ENCODE measurements at places on chromosomes 6 and 20.

DNA sequence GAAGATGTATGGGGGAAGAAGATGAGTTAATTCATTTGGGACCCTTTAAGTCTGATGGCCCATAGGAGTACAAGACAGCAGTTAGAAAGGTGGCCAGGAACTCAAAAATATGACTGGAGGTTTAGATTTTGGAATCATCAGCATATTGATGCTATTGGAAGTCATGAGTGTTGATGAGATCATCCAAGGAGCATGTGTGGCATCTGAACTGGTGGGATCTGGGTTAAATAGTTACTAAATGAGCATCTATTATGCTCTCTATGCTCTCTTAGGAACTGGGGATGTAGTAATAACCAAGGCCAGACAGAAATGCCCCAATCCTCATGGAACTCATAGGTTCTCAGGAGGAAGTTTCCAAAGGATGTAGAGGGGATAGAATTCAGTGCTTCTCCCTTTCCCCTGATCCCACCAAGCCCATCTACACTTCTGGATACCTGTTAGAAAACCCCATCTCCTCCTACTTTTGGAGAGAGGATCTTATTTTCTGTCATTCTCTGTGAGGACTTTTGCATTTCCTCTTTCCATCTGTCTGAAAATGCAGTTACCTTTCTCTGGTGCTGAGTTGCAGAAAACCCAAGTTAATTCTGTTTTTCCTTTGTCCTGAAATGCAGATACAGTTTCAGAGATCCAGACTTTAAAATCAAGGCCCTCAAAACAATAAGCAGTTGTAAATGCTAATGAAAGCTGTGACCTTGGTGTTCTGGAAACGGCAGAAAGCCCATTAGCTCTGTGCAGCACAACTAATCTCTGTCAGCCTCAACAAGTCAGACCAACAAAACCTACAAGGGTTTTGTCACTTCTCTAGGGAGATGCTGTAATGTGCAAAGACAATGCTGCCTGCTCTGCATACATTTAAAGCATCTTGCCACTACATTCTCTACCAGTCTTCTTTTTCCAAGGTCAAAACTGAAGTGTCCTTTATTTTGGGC, 65.8 kb downstream of the TBC1D7 start:
- DNase-seq: no peak

DNA sequence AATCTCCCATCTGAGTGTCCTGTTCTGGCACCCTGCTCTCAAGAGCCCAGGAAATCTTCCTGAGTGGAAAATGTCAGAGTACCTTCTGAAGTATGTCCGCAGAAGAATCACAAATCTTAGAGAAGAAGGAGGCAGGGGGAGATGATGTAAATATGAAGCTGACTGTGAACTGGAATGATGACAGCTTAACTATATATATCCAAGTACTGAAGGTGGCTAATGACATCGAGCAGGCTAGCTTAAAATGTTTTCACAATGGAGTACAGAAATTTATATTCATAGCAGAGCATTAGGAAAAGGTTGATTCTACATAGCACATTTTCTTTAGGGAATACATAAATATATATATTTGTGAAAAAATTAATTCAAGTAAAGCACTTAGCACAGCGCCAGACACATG, 64.3 kb downstream of the BMP5 start:
- no peak for DNase-seq

DNA sequence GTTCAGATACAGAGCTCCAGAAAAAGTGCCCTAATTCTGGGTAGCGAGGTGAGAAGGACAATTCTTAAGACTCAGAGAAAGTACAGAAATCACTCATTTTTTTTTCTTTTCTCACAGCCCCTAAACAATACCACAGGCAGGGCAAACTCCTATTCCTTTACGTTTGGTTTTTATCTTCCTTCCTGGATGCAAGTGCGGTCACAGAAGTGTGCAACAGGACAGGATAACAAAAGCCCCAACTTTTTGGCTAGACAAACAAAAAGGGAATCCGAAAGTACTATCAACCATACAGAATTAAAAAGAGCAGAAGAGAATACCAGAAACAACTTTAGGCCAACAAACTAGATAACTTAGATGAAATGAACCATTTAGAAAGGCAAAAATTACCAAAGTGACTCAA, 18.4 kb upstream of the BEND6 start:
- no peak for DNase-seq

DNA sequence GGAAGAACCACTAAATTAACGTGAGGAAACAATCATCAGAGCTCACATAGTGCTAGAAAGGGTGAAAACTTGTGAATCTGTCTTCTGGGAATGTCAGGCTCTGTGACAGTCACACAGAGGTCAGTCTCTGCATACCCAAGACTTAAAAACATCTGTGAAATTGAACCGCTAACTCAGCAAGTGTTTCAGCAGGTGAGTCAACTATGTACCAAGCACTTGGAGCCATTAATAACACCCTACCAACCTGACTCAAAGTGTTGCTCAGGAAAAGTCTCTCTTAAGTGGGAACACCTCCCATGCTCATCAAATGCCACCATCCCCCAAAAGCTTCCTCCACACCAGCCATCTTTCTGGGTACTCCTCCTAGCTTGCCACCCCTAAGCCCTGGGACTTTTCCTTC, 92.3 kb upstream of the CARMIL1 start:
- DNase-seq: no peak

DNA sequence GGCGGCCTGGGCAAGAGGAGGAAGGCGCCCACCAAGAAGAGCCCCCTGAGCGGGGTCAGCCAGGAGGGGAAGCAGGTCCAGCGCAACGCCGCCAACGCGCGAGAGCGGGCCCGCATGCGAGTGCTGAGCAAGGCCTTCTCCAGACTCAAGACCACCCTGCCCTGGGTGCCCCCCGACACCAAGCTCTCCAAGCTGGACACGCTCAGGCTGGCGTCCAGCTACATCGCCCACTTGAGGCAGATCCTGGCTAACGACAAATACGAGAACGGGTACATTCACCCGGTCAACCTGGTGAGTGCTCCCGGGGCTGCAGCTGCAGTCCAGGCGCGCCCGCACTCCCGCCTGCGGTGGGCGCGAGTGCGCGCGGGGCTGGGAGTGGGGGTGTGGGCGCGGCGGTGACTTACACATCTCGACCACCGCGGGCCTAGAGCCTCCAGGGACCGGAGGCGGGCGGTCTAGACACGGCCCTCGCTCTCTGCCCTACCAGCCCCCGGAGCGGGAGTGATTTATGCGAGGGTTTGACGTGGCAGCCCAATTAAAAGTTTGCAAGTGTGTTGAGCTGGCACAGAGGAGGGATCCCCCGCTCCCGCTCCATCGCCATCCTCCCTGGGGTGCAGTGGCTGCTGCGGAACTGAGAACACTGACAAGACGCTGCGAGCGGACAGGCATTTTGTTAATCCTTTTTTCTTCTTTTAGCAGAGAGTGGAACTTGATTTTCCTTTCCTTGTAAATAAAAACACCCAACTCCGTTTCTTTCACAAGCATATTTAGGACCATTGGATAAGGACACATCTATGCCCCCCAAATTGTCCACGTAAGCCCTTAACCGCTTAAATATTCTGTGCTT, 867 bp downstream of the TCF21 start:
- peak; percentile 79 for DNase-seq

DNA sequence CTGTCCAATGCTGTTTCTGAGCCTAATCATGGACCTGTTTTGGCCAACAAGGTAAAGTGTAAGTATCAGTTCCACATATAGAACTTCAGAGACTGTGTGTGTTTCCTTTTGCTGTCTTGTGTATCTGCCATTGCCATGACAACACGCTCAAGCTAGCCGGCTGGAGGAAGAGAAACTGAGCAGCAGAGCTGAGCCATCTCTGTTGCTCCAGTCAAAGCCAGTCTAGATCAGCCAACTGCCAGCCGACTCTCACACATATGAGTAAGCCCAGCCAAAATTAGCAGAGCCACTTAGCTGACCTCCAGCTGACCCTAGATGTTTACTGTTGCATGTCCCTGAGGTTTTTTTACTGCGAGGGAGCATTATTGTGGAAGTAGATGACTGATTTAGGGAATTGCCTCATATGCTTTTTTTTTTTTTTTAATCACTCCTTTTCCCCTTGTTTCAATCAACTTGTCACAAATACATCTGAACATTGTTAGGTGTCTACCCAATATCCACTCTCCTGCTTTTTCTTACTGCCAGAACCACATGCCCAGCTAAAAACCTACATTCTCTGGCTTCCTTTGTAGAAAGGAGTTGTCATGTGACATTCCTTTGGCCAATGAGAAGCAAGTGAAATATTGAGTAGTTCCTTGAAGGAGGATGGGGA, 304.3 kb upstream of the SUPT3H start:
- no peak for DNase-seq

DNA sequence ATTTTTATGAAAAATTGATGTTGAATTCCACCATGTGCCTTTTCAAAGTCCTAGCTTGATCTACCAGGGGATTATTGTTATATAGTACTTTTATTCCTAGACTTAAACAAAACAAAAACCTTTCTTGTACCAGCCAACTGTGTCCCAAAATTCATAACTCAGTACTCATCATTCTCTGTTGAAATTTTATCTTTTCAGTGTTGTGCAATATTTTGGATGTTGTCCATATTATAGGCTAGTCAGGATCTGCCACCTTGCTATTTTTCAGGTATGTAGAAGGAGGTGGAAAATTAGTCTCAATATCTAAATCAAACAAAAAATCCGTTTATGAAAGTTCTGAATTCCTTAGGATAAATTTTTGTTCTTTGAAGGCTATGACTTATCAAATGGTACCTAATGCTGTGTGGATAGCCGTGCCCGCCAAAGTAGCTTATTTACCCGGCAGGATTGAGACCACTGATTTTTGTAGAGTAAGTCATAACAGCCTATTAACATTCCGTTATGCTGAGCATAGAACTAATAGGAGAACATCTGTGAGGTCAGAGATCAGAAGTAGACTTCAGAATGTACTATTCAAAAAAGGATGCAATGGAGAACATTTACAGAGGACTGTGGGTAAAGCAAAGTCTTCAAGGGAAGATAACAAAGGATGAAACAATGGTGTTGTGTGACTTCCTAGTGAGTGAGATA, 304.7 kb downstream of the SOX4 start:
- no peak for DNase-seq

DNA sequence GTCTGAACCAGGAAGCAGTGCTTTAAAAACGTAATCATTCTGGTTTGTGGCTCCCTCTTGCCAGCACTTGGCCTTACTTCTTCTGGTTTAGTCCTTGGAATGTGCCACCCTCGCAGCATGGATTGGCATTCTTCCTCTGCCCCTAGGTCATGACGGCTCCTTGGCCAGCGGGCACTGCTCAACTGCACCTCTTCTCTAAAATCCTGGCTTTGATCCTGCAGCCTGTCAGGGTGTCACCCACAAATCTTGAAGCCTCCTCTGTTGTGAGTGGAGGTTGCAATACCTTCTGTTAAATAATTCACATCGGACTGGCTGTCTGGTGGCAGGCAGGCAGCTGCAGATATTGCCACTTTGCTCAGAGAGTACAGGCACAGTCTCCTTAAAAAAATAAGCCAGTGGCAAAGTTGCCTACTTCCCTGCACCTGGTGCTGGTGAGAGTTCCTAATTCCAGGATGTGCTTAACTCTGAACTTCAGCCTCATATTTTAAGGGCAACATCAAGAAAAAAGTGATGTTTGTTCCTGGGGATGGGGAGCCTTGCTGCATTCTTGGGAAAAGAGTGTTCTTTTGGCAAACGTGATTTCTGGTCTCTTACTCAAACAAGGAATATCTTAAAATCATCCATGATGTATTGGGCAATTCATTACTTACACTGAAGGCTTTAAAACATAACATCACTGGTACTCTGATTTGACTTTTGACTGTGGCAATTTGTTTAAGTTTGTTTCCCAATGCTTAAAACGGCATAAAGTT, 179.8 kb downstream of the FOXA2 start:
- no peak for DNase-seq

DNA sequence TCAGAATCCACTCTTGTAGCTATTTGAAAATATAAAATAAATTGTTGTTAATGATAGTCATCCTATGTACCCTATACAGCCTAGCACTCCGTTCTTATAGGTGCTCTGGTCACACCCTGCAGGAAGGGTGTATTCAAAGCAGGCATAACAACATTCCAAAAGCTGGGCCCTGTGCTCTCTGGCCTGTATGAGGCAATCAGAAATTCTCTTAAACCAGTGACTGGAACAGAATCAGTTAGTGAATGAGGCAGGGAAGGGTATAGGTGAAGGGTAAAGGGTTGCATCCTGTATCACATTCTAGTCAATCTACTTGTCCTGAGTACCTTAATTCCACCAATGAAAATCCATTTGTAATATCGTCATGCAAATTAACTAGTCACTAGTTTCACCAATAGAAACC, 154.5 kb upstream of the ZNF217 start:
- DNase-seq: no peak

DNA sequence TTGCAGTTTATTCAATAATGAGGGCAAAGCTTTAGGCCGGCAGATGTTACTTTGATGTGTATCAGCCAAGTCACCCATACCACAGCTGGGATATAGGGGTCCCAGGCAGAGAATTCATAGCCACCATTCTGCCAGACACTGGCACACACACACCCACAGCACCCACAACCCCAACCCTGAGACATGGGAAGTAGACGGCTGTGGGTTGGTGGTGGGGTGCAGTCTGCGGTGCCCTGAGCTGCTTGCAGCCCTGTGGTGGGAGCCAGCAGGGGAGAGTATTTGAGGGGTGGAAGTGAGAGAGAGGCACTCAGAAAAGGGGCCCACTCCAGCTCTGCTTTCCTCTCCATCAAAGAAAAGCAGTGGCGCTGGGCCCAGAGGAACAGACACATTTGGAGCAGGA, 125.3 kb downstream of the FOXO3 start:
- DNase-seq: no peak

GRCh38 chr20:30485331-30486102, 771.9 kb upstream of the DEFB115 start:
- DNase-seq: no peak

GRCh38 chr6:70409216-70409615, 4.1 kb upstream of the FAM135A start:
- no peak for DNase-seq

Measured in hepatic stellate cell (primary cell).